Esophagus muscularis mucosa (tissue), 4 donors: ENCODE measurements at places on chromosomes 5 and 9.

DNA sequence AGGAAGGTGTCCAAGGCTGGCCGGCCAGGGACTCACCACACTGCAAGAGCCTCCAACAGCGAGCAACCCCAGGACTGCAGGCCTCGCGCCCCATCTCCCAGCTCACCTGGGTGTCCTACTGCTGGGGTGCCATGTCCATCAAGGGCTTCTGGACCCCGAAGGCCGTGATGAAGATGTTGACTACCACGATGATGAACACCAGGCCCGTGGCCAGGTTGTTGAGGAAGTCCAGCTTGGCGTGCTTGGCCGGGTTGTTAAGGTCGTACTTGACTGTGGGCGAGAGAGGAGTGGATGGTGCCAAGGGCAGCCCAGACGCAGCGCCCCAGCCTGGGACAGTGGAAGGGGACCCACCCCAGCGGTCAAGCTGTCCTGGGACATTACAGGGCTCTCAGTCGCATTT lies 9.3 kb downstream of the NINJ1 start:
- no peak for DNase-seq

DNA sequence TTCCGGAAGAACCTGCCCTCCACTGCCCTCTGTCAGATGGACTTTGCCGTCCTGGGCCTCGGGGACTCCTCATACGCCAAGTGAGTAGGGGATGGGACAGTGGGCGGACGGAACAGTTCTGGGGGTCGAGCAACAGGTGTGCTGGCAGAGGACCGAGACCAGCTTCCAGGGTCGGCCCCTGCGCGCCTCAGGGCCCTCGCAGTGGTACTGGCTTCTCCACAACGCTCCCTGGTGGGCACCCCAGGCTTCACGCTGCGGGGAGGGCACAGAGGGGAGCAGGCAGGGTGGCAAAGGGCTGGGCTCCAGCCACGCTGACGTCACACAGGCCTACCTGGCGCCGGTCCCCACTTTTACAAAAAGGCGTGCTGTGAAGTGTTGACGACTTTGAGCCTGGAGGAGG lies 7.0 kb downstream of the NDOR1 start:
- no peak for DNase-seq

- DNase-seq, result no peak
These were observed 8.2 kb downstream of the PBX3 start for GRCh38 chr9:125755340-125755739.

DNA sequence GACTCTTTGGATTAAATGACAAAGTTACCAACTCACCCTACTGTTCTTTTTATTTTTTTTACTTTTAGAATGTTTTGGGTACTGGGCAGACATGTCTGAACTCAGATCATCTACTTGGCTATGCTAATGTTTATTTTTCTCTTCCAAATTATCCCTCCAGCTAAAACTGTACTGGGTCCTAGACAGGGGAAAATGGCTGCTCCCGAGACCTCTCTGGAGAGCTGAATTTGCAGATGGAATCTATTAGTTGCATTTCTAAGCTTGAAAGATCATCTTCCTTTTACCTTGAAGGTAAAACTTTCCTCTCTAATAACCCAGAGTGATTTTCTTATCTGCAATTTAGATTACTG lies 197.5 kb upstream of the SEMA6A start:
- DNase-seq, result no peak

DNA sequence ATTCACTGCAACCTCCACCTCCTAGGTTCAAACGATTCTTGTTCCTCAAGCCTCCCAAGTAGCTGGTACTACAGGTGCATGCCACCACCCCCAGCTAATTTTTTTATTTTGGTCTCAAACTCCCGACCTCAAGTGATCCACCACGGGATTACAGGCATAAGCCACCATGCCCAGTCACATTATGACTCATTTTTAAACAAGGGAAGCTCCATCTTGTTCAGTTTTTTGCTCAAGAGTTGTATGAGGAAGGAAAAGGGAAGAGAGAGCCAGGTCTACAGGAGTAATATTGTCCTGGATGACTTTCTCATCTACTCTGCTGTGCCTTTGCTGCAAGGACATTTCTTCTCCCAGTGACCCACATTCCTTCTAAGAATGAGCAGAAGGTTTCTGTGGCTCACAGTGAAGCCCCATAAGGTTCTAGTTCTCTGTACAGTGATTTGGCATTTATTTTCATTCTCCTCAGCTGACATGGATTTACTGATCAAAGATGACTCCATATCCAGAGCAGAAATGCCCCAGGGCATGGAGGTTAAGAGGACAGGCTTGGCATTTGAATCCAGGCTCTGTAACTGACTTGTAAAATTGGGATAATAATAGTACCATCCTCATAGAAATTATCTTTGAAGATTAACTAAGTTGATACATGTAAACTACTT lies 153.5 kb downstream of the CDH6 start:
- DNase-seq, result peak; percentile 57

DNA sequence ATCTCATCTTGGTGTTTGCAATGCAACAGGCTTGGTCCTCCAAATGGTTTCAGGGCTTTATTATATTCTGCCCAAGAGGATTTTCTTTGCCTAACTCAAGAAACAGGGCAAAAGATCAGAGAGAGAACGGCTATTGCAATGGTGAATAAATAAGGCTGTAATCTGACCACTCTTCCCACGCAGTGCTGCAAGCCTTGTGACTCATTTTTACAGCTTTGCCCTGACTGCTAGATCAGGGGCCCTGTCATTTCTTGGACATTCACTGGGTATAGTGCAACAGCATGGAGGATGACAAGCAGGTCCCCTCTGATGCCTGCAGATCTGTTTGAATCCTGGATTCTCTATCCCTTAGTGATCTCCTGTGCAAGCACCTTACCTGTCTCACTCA lies 459.1 kb downstream of the EBF1 start:
- DNase-seq, result no peak

GRCh38 chr9:131776473-131776872 lies 36.6 kb upstream of the RAPGEF1 start:
- no peak for DNase-seq

DNA sequence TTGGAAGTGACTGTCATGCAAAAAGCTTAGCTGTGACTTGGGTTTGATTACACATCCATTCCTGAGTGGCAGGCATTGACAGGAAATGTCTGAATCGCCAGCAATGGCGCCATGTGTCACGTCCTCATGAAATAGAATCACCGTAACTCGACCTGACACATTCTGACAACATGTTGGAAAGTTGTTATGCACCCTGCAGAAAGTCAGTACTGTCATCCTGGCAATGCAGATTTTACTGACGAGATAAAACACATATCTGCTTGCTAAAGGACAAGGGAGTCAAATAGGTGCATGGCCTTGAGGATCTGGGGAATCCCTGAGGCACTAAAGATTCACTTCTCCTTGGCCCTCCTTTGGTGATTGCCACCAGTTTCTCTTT lies 344.2 kb downstream of the SPATA31D1 start:
- DNase-seq, result no peak

GRCh38 chr5:167217097-167217743 lies 1074.2 kb upstream of the WWC1 start:
- DNase-seq, result no peak

DNA sequence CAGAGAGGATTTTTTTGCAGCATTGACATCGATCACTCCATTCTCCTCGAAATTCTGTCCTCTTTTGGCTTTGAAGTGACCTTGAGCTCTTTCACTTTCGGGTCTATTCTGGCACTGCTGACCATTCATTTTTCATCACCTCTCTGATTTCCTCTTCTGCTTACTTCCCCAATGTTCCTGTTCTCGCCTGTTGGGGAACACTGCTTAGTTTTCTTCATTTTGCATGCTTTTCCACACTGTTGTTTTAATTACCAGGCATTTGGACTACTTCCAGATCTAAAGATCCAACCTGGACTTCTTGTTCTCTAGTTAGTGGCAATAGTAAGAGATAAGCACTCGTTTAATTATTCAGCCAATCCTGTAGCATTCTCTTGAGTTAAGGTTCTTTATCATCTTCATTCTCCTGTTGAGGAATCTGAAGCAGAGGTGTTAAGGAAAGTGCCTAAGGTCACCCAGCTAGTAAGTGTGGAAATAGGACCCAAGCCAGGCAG lies 53.4 kb downstream of the MAN2A1 start:
- no peak for DNase-seq

DNA sequence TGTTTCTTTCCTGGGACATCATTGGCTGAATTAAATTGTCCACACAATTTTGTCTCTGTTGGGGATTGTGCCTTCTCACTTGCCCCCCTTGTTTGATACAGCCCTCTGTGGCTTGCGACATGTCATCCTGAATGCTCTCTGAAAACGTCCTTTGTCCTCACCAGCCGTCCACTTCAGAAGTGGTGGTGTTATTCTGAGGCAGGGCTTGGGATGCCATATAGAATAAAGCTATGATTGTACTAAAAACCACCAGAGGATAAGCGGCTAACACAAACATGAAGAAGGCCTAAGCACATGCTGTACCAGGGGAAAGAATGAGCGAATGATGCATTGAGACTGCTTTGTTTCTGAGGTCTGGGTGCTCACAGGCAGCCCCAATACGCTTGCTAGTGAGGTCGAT lies 3.5 kb upstream of the SNX30 start:
- DNase-seq, result no peak

DNA sequence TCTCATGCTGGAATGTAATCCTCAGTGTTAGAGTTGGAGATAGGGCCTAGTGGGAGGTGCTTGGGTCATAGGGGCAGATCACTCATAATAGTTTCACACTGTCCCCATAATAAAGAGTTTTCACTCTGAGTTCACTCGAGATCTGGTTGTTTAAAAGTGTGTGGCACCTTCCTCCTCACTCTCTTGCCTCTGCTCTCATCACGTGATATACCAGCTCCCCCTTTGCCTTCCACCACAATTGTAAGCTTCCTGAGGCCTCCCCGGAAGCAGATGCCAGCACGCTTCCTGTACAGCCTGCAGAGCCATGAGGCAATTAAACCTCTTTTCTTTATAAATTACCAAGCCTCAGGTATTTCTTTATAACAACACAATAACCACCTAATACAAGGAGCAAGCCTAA lies 3.8 kb upstream of the KLHL3 start:
- DNase-seq, result no peak

DNA sequence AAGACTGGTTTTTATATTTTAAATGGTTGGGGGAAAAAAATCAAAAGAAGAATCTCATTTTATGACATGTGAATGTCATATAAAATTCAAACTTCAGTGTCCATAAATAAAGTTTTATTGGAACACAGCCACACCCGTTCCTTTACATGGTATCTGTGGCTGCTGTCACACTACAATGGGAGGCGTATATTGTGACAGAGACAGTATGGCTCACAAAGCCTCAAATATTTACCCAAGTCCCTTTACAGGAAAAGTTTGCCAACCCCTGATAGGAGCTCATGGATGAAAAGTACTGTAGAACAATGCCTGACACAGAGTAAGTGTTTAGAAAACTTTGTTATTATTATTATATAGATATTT lies 5.2 kb upstream of the DUSP1 start:
- no peak for DNase-seq

GRCh38 chr9:10566848-10567247 lies 46.0 kb downstream of the PTPRD start:
- DNase-seq, result no peak

GRCh38 chr5:123520677-123521247 lies 8.8 kb downstream of the CSNK1G3 start:
- no peak for DNase-seq

DNA sequence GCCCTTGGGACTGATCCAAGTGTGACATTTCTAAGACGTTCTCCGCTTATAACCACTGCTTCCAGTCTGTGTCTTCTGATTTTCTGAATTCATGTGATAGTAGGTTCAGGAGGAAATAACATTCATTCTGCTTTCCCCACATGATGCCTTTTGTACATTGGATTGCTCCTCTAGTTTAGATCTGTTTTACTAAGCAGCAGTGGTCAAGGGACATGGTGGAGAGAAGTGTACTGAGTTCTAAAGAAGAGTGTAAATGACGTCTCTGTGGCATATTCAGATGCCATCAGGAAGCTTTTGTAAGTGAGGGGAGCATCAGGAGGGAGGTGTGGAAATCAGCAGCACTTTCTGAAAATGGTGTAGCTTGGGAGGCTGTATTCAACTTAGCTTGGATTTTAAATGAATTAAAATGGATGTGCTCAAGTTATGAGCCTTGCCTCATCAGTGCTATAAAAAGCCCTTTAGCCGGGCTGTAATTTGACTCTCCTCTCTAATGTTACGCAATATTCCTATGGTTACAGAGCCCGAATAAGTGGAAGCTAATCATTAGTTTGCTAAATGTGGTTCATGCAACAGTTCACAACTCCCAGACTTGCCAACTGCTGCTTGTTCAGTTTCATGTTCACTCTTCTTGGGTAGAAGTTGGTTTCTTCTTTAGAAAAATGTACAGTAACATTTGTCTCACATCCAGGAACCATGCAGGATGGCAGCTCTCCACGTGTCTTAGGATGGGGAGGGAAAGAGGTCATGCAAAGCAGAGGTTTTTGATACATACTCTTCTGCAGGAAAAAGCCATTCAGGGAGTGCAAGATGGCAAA lies 281.3 kb downstream of the ARHGAP26 start:
- DNase-seq, result no peak

DNA sequence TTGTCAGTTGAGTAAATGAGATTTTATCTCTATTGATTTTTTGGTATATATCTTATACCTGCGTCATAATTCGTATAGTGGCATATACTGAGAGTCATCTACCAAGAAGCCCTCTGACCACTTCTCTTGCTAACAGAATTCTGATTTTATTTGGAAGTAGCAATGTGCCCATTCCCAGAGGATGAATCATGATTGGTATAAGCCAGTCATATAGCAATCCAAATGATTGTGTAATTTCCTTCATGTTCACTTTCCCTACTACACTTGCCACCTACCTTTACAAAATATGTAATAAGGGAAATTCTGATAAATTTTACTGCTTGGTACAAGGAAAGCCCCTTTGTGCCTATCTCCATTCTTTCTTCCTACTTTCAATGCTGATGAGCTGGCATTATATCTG lies 16.1 kb upstream of the ZNF462 start:
- no peak for DNase-seq

GRCh38 chr5:44178414-44178813 lies 210.8 kb downstream of the FGF10 start:
- no peak for DNase-seq

DNA sequence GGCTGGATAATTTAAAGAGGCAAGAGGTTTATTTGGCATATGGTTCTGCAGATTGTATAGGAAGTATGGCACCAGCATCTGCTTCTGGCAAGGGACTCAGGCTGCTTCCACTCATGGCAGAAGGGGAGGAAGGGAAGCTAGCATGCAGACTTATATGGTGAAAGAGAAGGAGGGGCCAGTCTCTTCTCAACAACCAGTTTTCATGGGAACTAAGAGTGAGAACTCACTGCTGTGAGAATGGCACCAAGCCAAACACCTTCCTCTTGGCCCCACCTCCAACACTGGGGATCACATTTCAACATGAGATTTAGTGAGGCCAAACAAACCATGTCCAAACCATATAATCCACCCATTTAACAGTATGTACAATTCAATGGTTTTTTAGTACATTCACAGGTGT lies 113.3 kb upstream of the SHB start:
- no peak for DNase-seq

DNA sequence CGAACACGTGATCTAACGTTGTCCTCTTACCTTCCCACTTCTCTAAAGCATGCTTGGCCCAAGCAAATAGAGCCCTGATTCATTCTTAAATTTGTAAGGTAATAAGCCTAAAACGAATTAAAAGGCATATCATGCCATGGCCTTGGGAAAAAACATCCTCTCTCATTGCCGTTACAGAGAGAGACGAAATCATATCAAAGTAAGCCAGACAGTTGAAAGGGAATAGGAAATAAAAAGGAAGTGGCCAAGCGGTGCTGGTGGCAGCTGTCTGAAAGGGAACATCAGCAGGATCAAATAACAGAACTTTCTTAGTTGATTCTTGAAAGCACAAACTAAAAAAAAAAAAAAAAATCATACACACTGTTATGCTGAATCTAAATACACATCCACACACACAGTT lies 49.1 kb upstream of the CDH6 start:
- DNase-seq, result peak; percentile 3

- DNase-seq, result peak; percentile 90
These were observed 166.3 kb downstream of the DOCK2 start for GRCh38 chr5:169803077-169803981.
